ENCODE measurements at places on chromosomes 16 and 17.

GRCh38 chr17:62690168-62690897, 62.9 kb downstream of the MRC2 start:
- no peak for DNase-seq

GRCh38 chr17:50122945-50123344, 7.0 kb downstream of the SAMD14 start:
- DNase-seq = no peak

- peak; percentile 93 for DNase-seq
Measured at GRCh38 chr17:58331815-58332777, 3.5 kb upstream of the TSPOAP1 start.

- DNase-seq = no peak
Measured at GRCh38 chr17:44688675-44689476, 700 bp downstream of the CCDC43 start.

- DNase-seq = peak; percentile 74
Measured at GRCh38 chr17:8121681-8122421, 2.1 kb downstream of the HES7 start.
